SW 1271 (cell line): ENCODE measurements at places on chromosomes 1 and 21.
A peak's percentile ranks its signal among the peaks of the same experiment; 100 is the strongest.

GRCh38 chr1:60427194-60427593, 353.6 kb upstream of the C1orf87 start:
- DNase-seq = no peak

GRCh38 chr1:178284058-178284457, 190.2 kb downstream of the RASAL2 start:
- DNase-seq = no peak

GRCh38 chr1:21818656-21819055, 6.6 kb downstream of the LDLRAD2 start:
- no peak for DNase-seq

DNA sequence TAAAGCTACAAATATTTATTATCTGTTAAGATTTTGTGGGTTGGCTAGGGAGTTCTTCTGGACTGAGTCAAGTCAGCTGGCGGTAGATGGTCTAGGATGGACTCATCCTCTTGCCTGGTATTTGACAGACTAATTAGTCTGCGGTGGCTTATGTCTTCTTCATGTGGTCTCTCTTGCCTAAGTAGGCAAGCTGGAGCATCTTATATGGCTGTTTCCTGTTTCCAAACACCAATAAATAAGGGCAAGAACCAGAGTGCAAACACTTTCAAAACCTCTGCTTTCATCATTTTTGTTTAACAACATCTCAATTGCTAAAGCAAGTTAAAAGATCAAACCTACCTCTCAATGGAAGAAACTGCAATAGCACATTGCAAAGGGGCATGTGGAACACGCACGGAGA, 484.8 kb downstream of the PTPRC start:
- DNase-seq = no peak

- no peak for DNase-seq
These were observed 17.4 kb upstream of the PDE9A start for GRCh38 chr21:42635848-42636519.

GRCh38 chr1:211331011-211331709, 4.5 kb downstream of the TRAF5 start:
- DNase-seq = no peak

DNA sequence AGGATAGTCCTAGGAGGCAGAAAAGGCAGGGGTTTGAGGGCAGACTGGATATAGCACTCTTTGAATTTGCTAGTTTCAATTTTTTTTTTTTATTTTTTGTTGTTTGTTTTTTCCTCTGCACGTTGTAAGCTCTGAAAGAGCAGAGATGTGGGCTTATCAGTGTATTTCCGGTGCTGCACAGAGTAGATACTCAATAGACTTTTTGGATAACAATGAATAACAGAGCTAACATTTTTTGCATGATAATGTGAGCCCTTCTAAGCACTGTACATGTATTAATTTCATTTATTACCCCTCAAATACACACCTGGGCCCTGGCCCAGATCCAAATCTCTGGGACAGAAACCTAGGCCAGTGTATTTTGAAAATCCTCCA, 17.1 kb upstream of the PARP1 start:
- DNase-seq = no peak

DNA sequence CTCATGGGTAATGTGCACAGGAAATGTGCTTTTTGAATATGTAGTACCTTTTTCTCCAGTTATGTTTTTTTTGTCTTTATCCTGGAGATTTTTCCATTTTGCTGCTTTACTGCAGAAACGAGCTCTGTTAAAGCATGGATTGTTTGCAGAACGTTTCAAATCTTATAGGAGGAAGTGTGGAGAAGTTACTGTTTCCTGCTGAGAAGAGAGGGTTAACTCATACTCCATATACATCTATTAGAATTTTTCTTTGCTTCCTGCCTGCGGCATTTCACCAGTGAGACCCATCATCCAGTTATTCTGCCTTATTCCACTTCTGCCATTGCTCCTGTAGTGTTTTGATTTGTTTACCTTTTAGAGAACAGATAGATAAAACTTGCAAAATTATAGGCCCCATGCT, 2.0 kb downstream of the RPRD2 start:
- DNase-seq = no peak

DNA sequence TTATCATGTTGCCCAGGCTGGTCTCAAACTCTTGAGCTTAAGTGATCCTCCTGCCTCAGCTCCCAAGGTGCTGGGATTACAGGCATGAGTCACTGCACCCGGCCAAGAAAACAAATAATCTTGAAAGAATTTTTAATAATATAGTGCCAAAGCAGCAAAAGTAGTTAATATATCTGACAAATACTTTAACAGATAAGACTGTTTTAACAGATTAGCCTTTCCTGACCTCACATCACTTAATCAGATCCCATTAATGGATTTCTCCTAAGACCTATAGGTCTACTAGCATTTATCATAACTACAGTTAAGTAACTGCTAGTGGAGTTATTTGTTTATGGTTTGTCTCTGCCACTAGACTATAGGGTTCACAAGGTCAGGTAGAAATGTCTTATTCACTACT, 61.1 kb upstream of the HP1BP3 start:
- no peak for DNase-seq

GRCh38 chr1:9320520-9321479, 28.1 kb downstream of the SPSB1 start:
- no peak for DNase-seq

DNA sequence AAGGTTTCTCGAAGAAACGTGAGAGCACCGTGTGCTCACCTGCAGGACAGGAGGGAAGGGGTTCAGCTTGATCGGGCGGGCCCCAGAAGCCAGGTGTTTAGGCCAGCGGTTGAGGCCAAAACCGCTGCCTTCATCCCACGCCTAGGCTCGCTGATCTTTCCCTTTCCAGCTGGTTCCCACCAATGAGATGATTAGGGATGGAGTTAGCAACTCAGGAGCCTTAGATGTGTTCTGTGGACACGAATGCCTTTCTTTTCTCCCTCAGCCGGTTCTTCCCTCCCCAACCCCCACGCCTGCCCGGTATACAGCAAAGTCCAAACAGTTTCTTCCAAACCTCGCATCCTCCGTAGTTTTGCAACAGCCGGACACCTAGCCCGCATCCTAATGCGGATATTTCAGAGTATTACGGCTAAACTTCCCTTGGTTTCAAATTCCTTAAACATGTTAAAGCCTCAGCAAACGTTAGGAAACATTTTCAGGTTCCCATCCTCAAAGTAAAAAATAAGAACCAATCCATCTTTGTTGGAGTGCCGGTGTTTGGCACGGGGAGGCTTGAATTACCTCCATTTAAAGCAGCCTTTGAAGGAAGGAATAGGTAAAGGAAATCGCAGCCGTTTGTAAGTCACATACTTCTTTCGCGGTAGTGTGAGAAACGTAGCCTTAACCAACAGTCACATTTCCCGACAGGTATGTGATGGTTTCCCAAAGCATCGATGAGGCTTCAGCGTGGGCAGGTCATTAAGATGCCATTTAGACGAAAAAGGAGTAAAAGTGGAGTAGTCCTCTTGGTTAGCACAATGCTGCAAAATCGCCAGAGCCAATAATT, 1.1 kb downstream of the LRRC8C start:
- DNase-seq = peak; percentile 15

GRCh38 chr1:148318123-148318903, 164.8 kb downstream of the PPIAL4G start:
- DNase-seq = no peak

DNA sequence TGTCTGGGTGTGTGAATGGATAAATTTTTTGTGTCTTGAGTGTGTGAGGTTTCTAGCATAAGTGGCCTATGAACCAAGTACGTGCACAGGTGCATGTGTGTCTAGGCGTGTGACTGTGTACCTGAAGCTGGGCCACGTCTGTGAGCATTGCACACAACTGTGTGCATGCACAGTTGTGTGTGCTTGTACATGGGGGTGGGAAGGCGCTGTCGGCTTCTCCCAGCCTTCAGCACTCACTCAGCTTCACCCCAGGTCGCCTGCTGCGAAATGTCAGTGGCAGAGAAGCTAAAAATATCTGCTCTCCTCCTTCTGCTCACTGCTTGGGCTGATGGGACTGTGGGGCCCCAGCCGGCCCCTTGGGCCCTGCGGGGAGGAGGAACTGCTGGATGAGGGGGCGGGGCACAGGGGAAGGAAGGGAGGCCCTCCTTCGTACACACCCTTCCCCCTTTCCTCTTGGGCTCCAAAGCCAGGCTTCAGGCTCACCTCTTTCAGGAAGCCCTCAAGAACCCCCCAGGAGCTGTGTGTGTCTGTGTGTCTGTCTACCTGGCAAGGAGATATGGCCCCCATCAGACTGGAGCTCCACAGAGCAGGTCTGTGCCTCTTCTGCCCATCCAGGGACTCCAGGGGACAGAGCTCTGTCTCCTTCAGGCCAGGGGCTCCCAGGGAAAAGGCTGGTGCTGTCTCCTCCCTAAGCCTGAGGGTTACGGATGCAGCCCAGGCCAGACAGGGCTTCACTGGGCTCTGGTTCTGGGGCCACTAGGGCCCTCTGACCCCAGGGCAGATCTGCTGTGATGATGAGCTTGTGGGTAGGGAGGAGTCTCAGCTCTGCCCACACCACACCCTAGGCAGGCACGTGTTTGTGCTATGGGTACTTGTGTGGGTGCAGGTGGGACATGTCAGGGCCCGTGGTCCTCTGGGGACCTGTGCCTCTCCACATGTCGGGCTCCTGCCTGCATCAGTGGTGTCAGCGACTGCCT, 35.6 kb upstream of the WASF2 start:
- no peak for DNase-seq

DNA sequence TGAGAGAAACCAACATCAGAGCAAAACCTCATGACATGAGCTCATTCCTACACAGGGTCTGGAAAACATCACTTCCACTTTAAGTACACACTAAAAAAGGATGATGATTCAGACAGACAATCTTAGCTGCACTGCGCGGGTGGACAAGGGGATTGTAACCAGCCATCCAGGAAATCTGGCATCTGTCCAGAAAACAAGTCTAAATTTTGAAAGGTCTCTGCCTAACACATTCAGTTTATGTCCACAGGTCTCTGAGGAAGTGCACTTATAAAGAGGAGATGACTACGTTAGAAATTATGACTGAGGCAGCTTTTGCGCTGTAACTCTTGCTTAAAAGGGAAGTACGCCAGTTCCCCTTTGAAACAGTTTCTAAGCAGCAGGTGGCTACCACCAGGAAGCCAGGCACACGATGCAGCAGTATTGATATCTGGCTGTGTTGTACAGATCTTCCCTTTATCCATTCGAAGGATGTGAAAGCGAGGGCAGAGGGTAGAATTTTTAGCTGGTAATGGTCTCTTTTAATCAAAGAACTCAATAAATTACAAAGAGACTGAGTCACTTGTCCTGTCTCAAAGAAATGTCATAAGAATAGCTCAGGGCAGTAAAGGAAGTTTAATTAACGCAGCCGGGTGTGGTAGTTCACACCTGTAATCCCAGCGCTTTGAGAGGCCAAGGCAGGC, 128.0 kb downstream of the SETD4 start:
- peak; percentile 42 for DNase-seq

GRCh38 chr1:59504276-59504675, 207.4 kb downstream of the FGGY start:
- DNase-seq = no peak

- peak; percentile 5 for DNase-seq
These were observed 89.4 kb upstream of the IPO9 start for GRCh38 chr1:201739492-201740085.

- no peak for DNase-seq
These were observed 4.0 kb downstream of the SAMD11 start for GRCh38 chr1:927748-928147.

GRCh38 chr1:10852018-10852417, 55.6 kb upstream of the CASZ1 start:
- no peak for DNase-seq

- no peak for DNase-seq
These were observed 7.1 kb downstream of the FAM78B start for GRCh38 chr1:166159656-166160055.

DNA sequence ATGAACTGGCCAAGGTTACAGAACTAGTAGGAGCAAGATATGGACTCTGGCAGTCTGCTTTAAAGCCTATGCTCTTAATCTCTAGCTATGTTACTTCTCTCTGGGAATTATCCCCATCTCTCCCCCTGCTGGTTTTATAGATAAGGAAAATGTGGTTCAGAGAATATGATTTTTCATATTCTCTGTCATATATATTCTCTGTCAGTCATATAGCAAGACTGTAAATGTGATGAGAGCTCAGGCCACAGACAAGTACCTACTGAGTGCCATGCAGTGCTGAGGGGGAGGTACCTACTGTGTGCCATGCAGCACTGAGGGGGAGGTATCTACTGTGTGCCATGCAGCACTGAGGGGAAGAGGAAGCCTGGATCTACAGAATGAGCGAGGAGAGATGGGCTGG, 220.3 kb upstream of the FGGY start:
- DNase-seq = no peak

GRCh38 chr1:215226757-215227156, 144.2 kb downstream of the KCNK2 start:
- DNase-seq = no peak

DNA sequence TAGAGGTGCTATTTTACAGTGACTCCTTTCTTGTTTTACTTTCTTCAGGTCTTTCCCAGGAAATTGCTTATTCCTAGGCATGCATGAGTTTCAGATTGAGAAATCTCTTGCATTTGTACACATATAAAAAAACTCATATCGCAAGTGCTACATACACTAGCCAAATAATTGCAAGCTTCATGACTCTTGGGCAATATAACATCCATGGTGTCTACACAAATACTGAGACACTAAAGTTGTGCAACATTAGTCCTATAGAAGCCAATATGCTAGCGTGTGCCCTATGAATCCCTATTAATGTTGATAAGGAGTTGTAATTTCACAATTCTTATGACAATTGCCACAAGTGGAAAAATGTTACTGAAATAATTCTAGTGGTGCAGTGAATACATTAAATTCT, 591.0 kb downstream of the ADGRL2 start:
- DNase-seq = no peak

GRCh38 chr21:37627074-37627473, 260.5 kb downstream of the DYRK1A start:
- DNase-seq = no peak

GRCh38 chr1:93629101-93630059, 52.3 kb downstream of the BCAR3 start:
- no peak for DNase-seq

DNA sequence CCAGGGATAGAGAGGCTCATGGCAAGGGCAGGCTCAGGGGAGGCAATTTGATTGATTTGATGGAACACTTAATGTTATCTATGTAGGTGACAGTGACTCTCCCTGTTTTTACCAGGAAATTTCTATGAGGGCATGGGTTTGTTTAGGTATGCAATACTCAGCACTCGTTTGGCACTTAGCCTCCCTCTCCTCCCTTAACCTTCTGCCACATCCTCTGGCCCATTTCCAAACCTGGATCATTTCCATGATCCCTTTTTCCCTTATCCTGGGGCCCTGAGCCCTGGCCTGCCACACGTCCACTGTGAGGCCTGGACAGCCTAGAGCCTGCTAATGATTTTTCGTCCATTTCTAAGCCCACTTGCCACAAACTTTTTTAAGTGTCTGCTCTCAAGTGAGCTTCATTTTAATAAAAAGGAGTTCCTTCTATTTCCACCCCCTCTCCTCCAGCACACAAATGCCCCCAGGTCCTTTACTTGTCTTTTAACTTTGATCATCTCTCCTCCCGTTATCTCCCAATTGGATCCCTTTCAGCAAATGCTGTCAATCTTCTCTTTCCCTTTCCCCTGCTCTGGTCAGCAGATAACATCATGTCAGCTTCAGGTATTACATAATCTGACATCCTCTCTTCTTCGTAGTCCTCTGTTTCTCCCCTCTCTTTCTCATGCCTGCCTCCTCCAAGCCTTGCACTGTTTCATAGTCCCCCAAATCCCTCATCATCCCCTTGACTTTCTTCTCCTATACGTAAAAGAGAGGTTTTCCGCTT, 37.8 kb upstream of the GADD45A start:
- no peak for DNase-seq

- no peak for DNase-seq
These were observed 40.9 kb downstream of the NEGR1 start for GRCh38 chr1:72241397-72241796.
